ENCODE measurements at places on chromosomes 16 and 17.
A peak's percentile ranks its signal among the peaks of the same experiment; 100 is the strongest.

GRCh38 chr16:80893686-80894085 lies 89.3 kb upstream of the CDYL2 start:
- no peak for DNase-seq

DNA sequence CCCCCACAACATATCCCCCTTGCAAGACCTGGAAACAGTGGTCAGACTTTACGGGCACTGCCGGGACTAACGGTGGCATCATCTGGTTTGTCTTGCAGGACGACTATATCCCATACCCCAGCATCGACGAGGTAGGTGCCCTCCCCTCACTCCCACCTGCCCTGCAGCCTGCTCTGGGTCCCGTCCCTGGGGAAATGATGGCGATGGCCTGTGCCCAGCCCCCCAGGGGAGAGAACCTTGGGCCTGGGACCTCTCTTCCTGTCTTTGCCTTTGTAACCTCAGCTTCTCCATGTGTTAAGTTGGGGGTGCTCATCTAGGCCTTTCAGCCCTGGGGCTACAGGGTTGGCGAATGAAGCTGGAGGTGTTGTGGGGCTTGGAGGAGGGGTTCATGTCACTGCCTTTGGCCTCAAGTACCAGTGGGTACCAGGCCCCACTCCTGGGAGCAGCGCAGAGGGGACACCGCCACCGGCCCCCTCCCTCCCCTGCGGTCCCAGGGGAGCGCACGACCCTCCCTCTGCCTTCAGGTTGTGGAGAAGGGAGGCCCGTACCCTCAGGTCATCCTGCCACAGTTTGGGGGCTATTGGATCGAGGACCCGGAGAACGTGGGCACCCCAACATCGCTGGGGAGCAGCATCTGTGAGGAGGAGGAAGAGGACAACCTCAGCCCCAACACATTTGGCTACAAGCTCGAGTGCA lies 99.9 kb downstream of the OR1D5 start:
- DNase-seq = no peak

- DNase-seq = peak; percentile 69
Measured at GRCh38 chr17:79393358-79394052, 217.3 kb downstream of the RBFOX3 start.

DNA sequence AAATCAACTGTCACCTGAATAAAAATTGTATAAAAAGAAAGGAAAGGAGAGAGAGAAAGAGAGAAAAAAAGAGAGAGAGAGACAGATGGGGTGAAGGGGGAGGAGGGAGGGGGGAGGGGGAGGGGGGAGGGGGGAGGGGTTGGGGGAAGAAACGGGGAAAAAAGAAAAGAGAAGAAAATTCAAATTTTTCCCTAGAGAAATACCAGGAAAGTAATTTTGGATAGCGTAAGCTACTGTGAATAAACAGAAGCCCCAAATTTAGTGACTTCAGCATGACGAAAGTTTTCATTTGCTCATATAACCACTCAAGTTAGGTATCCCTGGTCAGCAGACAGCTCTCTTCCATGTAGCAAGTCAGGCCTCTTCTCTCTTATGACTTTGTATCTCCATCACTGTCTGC lies 289.4 kb upstream of the MYOCD start:
- DNase-seq = no peak

DNA sequence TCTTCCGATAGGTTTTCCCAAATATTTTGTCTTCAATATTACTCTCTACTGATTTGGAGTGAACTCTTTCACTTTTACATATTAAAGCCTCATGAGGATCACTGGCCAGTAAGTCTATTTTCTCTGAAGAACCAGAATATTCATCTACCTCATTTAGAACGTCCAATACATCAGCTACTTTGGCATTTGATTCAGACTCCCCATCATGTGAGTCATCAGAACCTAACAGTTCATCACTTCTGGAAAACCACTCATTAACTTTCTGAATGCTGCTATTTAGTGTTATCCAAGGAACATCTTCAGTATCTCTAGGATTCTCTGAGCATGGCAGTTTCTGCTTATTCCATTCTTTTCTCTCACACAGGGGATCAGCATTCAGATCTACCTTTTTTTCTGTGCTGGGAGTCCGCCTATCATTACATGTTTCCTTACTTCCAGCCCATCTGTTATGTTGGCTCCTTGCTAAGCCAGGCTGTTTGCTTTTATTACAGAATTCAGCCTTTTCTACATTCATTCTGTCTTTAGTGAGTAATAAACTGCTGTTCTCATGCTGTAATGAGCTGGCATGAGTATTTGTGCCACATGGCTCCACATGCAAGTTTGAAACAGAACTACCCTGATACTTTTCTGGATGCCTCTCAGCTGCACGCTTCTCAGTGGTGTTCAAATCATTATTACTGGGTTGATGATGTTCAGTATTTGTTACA lies 30.9 kb downstream of the BRCA1 start:
- DNase-seq = no peak

DNA sequence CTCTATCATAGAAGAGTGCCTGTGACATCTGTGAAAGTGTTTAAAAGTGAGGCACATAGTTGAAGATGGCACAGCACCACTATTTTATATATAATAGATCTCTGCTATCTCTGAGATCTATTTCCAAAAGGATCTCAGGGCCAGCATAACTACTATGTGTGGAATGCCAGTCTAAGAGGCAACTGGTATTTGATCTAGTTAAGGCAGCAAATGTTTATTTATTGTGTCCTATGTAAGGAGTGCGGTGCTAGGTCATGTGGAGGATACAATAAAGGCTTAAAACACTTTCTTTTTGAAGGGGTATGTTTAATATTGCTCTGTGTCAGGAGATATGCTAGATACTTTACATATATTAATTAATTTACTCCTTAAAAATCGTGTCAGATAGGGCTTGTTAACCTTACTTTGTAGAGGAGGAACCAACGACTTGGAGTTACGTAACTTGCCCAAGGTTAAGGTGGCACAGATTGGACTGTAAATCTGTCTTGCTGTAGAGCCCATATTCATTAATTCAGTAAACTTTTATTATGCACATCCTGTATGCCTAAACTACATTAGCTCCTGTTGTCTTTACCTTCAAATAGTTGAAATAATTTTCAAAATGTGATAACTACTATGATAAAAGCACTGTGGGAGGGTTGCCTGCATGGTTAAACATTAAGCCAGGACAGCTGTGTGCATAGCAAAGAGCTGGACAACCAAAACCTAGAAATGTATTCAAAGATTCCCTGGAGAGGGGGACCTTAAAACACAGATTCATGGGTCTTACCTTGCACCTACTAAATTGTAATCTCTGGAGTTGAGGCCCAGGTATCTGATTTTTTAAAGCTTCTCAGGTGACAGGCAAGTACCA lies 83.3 kb downstream of the NLK start:
- DNase-seq = no peak

DNA sequence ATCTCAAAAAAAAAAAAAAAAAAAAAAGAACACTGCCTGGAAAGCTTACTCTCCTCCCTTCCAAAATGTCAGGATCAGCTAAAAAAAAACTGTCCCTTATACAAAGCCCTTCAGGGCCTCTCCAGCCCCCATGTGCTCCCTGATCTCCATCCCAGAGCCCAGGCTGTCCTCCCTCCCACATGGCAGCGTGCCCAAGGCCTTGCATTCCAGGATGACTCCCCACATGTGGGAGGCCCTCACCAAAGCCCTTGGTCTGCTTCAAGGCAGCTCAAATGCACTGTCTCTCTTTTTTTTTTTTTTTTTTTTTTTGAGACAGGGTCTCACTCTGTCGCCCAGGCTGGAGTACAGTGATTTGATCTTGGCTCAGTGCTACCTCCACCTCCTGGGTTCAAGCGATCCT lies 2.3 kb downstream of the FDXR start:
- DNase-seq = no peak

DNA sequence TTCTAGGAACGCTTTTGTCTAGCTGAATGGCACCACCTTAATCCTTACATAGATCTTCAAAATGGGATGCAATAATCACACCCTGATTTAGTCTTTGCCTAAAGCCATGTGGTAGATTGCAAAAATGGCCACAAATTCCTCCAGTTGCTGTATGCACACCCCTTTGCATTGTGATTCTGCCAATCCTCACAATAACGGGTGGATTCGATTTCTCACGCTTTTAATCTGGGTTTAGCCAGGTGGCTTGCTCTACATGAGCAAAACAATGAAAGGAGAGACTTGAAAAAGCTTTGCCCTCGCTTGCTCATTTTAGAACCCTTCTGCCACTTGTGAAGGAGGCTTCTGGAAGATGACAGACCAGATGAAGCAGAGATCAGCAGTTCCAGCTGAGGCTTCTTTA lies 50.3 kb upstream of the B4GALNT2 start:
- DNase-seq = no peak

- DNase-seq = peak; percentile 41
Measured at GRCh38 chr16:75621170-75621477, 2.0 kb downstream of the ADAT1 start.

DNA sequence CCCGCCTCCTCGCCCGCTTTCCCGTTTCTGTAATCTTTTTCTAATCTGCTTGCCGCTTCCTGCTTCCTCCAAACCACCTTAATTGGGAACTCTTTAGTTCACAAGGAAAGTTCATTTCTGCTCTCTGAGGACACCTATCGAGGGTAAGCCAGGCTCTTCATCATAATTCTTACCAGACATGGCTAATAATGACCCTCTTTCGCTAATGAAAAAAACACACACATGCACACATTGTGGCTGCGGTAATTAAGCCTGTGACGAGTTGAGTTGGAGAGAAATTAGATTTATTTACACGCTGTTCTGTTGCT lies 100.6 kb downstream of the ZNF423 start:
- DNase-seq = peak; percentile 41

DNA sequence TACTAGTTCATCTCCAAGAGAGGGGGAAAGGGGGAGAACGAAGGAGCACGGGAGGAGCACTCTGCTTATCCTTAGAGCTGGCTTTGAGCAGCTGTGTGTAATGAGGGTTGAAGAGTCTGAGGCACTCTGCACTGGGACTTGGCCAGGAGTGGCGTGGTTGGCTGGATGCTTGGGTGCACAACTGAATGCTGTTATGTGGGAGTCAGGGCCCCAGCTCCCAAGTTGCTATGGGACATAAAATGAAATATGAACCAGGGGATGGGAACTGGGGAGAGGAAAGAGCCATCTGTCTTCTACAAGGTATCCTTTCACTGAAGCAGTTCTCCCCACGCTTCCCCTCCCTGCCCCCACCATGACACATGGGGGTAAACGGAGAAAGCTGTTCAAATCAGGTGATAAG lies 105.9 kb upstream of the ANKFN1 start:
- DNase-seq = no peak

- no peak for DNase-seq
Measured at GRCh38 chr17:32931686-32932085, 3.7 kb downstream of the TMEM98 start.

GRCh38 chr17:74344658-74345057 lies 17.0 kb downstream of the BTBD17 start:
- DNase-seq = no peak

DNA sequence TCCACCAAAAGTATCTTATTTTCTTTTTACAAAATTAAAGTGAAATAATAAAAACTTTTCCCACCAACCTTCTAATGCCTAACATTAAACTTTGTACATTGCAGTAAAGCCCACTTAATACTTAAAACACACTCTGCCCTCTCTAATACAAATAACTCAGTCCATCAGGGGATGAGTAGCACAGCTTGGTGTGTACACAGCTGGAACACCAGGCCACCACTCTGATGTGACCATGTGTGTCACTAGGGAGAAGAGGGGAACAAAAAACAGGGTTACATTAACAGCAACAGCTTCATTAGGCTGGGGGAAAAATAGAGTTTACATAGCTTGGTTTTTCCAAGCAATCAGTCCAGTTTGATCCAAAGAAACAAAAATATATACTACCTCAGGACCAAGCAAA lies 295.0 kb downstream of the CEP112 start:
- no peak for DNase-seq

- DNase-seq = no peak
Measured at GRCh38 chr17:44536090-44536953, 21.0 kb upstream of the FZD2 start.

DNA sequence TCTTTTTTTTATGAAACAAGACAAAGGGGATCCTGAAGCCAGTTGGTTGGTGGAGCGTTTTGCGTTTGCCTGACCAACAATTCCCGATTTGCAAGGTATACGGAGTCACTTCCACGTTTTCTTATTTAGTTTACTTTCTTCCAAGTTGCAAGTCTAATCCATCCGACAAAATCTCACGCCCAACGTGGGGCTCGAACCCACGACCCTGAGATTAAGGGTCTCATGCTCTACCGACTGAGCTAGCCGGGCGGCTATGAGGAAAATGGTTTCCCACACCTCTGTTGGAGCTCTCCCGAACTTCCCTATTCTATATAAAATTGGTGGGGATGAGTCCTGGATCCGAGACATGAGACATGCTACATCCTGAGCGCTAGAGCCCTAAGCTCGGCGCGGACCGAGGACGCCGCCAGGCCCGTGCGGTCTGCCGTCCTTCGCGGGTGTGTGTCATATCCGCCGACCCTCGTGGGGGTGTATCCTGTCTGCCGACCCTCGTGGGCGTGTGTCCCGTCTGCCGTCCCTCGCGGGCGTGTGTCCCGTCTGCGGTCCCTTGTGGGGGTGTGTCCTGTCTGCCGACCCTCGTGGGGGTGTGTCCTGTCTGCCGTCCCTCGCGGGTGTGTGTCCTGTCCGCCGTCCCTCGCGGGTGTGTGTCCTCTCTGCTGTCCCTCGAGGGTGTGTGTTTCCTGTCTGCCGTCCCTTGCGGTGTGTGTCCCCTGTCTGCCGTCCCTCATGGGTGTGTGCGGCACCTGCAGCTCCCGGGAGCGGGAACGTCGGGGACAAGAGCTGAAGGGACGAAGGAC lies 22.6 kb downstream of the ZNF213 start:
- peak; percentile 86 for DNase-seq

DNA sequence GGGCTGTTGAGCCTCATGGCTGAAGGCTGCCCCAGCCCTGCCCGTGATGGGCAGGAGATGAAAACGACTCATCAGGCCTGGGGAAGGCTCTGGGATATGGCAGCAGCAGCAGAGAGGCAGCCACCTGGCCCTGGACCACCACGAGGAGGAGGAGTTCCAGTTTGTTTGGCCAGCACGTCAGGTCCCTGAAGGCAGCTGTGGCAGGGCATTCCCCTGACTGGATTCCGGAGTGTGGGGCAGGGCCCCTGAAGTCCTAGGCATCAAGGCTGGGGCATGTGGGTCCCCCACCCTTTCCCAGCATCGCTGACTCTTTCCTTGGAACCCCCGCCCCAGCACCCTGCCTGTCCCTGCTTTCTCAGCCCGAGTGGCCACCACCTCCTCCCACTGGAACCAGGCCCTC lies 197.4 kb downstream of the ZNF423 start:
- DNase-seq = no peak

All from hematopoietic multipotent progenitor cell (in vitro differentiated cells).